CD4-positive, alpha-beta T cell treated with Interleukin-12 subunit alpha and Interleukin-12 subunit beta, for 1 hour (primary cell): ENCODE measurements at places on chromosomes 12 and 14.

DNA sequence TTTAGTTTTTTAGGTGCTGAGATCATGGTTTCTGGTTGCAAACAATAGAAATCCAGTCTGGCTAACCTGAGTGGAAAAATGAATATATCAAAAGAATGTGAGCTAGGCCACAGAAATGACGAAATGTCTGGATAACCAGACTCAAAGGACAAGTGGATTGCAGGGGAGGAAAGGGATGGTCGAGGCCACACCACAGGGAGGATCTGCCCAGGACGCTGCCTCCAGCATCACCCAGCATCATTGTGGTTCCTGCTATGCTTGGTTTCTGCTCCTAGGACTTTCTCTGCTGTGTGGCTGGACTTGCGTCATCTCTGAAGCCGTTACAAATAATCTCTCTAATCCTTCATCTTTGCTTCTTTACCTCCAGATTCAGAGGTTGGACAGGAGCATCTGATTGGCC is 80.4 kb downstream of the TTC8 start:
- DNase-seq: no peak

DNA sequence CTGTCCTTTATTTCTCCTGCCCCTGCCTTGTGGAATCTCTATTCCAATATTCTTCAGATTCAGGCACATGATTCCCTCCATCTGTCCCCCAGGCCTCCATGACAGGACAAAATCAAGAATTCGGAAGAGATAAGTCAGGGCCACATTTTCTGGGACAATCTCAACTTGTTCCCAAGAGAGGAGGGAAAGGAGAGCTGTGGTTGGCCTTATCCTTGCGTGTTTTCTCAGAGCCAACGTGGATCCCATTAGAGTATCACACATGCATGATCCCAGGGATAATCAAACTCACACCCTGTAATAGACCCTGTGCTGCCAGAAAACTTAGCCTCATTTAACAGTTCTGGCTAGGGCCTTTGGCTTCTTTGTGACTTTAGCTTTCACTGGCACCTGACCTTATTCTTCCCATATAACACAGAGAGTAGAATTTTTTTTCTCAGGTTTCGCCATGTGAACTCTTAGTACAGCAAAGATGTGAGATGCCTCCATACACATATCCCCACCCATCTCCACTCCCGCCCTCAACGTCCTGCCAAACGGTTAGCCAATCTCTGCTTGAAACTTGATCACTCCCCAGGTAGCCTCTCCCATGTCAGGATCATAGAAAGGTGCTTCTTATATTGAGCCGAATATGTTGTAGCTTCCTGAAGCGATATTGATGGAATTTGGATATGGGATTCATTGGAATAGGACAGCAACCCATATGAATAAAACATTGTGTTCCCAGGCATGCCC is 6.7 kb upstream of the KRT1 start:
- no peak for DNase-seq

DNA sequence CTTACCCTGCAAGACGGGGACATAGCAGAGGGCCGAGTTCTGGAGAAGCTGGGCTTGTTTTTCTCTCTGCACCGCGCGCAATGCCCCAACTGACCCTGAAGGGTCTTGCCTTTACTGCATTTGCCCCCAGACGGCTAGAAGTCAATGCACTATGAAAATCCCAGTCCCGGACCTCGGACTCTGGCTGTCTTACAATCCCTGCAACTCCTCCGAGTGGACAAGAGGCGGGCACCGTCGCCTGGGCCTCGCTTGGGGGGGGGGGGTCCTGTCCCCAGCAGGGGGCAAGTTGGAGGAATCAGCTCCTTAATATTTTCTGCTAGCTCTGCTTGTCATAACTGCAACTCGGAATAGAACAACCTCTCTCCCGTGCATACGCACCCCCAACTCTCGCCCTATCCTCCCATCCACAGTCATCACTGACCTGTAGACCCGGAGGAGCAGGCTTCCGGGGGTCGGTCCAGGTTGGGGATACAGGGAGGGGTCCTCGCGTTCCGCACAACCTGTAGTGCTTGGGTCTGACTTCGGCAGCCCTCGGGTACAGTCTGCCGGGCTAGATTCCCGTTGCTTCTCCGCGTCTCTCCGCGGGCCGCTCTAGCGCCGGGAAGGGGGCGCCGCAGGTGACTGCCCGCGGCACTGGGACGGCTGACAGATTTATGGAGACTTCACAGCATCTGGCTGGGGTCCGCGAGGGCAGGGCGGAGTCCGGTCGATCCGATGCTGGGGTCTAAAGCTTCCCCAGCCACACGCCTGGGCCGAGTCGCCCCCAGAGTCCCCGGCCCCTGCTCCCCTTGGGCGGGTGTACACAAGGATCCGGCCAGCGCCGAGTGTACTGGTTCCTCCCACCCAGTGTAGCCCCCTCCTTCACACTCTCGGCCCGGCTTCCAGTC is 3.3 kb upstream of the PAX9 start:
- DNase-seq: no peak

- DNase-seq: no peak
Measured at GRCh38 chr12:12812174-12812573, 972 bp upstream of the DDX47 start.
